Ureter (tissue), 1 donor: ENCODE measurements at places on chromosomes 5 and 9.

DNA sequence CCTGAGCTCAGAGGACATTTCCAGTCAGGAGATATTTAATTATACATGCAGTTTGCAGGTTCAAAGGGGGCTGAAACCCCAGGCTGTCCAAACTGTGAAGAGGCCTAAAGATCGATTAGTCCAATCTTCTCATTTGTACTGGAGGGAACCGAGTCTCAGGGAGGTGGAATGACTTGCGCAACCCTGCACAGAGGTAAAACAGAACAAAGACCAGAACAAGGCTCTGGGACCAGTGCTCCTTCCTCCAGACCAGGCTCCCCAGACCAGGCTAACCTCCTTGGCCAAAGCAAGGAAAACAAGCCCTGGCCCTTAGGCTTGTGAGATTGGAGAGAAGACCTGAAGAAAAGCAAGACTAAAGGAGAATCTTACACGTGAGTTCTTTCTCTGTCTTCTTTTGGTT lies 120.8 kb downstream of the ENC1 start:
- no peak for DNase-seq

DNA sequence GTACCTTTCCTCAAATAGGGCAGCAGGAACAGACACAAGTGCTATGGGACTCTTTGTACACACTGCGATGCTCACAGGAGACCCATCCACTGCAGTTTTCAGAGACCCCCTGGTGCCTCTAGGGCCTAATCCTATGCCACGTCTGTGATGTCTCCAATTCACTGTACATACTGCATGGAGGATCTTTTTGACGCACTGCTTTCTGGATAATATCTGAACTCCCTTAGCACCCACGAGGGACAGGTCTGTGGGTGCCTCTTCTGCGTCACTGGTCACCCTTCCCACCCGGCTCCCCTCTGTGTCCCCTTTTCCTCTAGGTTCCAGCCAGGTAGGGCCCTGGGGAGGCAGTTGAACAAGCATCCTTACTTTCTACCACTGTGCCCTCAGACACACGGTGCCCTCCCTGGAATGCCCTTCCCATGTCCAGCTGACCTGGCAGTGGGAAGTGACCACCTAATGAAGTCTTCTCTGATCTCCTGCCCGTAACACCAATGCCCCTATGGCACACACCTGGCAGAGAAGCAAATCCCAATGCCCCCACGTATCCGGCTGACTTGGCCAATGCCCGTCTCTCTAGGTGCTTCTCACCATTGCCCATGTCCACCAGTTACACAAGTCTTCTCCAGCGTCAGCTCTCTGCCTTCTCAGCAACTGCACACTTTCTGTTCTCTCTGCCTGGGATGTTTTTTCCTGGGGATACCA lies 41.5 kb downstream of the FOXI1 start:
- DNase-seq: no peak

GRCh38 chr9:2809692-2810419 lies 34.0 kb downstream of the PUM3 start:
- no peak for DNase-seq

DNA sequence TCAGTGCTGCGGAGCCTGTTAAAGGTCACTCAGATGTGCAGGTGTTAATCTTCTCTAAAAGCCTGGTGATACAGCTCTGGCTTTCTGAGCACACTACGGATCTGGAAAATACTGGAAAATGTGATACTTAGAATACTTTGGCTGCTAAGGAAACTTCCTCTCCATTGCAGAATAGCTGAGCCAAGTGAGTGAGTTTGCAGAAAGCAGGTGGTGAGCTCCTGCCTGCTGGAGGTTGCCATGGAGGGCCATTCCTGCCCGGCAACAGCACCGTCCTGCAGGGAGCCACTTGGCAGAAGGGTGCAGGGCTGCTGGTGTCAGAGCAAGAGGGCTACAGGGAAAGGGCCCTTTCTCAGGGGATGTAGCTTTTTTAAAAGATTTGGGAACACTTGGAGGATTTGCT lies 40.7 kb downstream of the SECISBP2 start:
- peak; percentile 24 for DNase-seq

DNA sequence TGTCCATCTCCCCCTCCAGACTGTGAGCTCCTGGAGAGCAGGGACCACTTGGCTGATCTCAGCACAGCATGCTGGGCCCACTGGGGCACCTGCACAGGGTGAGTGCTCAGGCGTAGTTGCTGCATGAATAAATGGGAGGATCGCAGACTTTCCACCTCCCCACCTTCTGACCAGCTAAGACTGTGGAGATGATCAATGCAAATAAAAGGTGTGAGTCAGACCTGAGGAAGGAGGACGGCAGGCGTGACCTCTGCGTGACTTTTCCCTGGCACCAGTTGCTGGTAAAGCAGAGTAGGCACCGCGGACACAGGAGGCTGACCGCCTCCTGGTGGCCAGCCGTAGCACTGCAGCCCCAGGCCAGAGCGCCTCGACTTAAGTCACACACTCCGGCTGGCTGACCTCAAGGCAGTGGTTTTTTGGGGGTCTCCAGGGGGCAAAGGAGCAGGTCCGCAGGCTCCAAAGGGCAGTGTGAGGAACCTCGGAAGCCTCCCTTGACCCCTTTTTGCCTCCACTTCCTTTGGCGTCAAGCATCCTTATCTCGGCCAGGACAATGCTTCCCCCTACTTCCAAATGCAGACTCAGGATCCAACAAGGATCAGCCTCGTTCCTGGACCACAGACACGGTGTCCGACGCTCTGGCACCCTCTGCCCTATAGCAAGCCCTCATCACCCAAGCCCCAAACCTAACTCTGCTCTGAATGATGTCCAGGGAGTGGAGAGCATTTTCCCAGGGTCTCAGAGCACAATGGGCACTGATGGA lies 12.7 kb upstream of the TDRD7 start:
- DNase-seq: peak; percentile 78

DNA sequence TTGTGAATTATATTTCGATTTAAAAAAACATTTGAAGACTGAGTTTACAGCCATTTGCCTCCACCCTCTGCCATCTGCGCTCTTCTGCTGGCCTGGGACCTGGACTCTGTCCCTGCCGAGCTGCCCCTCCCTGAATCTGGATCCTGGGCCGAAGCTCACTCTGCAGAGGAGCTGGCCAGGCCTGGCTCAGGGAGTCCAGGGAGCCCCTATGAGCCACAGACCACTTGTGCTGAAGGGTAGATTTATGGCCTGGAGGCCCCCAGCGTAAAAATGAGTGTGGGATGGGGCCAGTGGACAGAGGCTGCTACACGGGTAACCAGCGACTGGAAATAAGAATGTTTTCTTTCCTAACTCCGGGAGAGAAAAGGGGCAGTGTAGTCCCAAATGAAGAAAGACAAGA lies 129.8 kb downstream of the FGF18 start:
- DNase-seq: no peak

DNA sequence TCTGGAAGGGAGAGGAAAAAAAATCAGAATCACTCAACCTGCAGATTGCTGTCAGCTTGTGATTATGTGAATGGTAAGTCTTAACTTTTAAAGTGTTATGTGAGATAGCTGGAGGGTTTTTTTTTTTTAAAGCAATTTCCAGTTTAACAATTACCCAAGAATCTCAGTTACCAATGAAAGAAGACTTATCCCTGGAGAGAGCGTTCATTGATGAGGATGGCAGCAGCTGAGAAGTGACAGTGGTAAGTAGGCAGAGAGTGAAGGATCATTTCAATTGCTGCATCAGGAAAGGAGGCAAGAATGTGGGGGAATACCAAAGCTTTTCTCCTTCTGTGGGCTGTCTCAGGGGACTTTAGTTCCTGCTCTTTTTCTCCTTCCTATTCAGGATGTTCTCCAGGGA lies 370.2 kb upstream of the C9orf72 start:
- DNase-seq: no peak

DNA sequence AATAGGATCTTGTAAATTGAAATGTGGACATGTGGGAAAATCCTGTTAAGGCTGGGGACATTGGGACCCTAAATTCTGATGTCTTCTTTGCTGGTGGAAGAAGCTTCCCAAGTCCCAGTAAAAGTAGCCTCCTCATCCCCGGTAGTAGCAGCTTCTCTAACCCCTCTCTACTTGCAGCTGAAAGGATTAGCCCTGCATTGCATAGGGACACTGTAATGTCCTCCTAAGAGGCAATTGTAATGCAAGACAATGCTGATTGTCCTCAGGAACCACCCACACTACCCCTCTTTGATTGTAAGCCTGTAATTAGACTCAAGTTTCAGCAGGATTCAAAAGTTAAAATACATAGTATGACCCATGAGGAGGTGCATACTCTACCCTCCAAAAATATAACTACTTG lies 1938.4 kb upstream of the C9orf72 start:
- DNase-seq: no peak

- DNase-seq: no peak
These were observed 5.7 kb downstream of the MAPKAP1 start for GRCh38 chr9:125701351-125701750.

DNA sequence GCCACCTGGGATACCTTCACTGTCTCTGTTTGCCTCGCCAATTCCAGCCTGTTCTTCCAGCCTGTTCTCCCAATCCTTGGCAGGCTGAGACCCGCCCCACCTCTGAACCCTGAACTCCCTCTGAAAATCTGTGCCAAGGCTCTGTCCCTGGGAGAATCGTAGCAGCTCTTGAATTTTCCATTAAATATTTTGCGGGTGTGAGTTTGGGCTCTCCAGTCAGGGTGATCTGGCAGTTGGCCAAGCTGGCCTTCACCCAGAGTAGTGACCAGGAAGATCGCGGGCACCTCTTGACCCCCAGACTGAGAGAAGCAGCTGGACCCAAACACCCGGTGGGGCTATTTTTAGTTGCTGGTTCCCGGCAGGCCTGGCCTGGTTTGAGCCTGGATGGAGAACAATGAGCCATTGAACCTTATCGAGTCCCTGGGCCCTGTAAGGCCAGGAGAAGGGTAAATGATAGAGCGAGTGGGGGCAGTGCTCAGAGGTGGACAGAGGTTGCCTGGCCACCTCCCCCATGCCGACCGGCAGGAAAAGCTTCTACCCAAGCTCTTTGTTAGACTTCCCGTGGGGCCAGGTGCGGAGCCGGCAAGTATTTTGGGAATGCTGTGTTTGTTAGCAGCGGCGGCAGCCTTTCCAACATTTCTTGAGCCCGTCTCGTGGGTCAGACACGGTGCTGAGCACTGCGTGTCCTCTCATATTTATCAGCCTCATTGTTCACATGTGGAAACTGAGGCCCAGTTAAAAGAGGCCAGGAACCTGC lies 146.2 kb downstream of the RGS3 start:
- peak; percentile 87 for DNase-seq

DNA sequence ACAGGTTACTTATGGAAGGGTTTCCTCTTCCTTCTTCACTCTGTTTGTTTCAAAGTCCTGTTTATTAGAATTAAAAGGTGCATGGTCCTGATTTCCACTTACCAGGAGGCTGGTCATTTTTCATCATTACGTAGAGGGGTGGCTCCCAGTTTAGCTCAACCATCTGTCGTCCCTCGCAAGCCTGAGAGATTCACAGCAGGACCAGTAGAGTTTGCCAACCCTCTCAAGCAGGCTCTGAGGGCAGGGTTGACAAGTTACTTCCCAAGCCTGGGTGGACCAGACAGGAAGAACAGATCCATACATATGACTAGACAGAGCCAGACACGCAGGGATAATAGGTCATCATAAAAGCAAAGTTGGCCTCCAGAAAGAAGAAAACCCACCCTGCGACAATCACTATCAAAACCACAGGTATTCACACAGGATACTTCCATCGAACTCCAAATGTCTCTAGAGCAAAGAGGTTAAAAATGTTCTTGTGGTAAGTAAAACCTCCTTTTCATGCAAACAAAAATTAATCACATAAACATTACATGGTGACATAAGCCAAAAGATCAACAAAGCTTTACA lies 151.9 kb downstream of the ELAVL2 start:
- no peak for DNase-seq

DNA sequence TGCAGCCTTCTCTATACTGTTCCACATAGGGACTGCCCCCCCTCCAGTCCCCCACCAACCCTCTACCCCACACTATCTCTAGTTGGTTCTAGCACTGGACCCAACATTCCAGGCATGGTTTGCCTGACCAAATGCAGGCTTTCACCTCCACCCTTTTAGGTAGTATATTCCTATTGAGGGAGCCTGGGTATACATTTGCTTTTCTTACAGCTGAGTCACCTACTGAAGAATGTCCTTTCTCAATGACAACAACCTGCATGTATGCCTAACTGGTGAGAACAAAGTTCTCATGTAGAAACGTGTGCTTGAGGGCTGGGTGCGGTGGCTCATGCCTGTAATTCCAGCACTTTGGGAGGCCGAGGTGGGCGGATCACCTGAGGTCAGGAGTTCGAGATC lies 8.2 kb downstream of the TNIP1 start:
- DNase-seq: no peak

DNA sequence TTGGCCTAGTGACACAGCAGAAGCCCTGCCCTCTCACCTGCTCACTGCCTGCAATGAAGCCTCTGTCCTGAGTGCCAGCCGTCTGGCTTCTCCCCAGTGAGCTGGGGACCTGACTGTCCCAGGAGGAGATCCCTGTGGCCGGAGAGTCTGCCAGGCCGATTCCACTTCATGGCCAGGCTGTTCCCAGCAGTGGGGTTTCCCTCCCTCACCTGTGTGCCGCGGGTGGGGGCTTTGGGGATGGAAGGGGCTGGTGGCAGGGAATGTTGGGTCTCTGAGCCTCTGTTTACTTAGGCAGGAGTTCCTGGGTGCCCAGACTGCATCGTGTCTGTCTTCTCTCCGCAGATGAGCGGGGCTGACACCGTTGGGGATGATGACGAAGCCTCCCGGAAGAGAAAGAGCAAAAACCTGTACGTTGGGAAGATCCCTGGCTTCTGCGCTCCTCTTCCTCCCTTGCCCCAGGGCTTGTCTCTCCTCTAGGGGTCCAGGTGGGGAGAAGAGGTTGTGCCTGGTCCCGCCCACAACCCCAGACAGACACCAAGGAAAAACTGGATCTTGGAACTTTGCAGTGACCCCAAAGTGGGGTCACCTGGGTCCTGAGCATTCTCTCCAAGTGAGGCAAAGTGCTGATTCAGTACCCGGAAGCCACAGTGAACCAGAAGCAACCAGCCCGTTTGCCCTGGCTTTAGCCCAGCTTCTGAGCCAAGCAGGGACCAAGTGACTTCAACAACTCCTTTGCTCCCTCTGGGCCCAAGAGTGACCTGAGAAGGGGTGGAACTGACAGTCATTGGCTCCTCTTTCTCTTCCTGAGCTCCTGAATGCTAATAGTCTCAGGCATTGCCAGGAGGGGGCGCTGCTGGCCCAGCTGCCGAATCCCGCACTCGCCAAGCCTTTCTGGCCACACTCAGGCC lies 127.7 kb downstream of the RGS3 start:
- DNase-seq: peak; percentile 81

- DNase-seq: no peak
These were observed 8.7 kb downstream of the UBQLN1 start for GRCh38 chr9:83698976-83699585.

- DNase-seq: peak; percentile 47
These were observed 795 bp downstream of the NDUFAF2 start for GRCh38 chr5:60945813-60946187.

GRCh38 chr5:172943283-172943841 lies 15.9 kb upstream of the RPL26L1 start:
- no peak for DNase-seq

GRCh38 chr9:37999588-38000189 lies 69.3 kb downstream of the SHB start:
- DNase-seq: no peak

DNA sequence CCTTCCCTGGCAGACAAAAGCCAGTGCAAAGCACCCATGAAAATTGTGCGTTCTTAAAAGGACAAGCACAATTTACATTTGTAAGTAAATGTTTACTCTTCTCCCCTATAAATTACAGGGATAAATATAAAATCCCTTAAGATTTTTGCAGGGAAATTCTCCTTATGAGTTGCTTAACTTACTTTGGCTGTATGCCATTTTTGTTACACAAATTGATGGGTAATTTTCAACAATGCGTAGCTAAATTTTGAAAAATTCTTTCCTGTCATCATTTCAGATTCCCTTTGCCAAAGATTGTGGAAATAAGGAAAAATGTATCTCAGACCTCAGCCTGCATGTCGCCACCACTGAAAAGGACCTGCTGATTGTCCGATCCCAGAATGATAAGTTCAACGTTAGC lies 64.2 kb upstream of the ITGA2 start:
- DNase-seq: no peak
